ENCODE measurements at places on chromosomes 11 and 22.

DNA sequence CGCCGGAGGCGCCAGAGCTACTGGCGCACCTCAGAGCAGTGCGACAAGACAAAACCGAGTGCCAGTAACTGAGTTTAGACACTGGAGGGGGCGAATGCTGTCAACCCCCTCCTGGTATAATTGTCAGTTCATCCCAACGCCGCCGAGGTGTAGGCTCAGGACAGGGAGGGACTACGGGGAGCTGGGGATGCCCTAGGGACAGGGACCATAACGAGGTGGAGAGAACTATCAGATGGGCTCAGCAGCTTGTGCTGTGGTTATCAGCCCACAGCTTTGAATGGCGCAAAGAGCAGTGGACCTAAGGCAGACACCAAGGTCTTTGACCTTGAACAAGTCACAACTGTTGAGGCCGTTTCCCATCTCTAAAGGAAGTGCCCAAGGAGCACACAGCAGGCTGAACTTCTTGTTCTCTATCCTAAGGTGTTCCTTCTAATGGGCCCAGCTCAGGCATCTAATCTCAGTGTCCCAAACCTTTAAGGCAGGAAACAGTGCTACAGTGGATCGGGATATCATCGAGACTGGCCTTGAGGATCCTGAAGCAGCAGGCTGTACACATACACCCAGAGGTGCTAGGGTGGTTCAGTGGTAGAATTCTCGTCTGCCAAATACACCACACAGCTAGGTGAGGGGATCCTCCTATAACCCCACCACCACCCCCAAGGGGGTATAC, 958 bp upstream of the TUT1 start:
- no peaks in the 10 kb centered on the region for H3K27me3 ChIP-seq
- DNase-seq: no peak
- H3K36me3 ChIP-seq: no peaks in the 10 kb centered on the region
- H3K4me1 ChIP-seq: peaks cover 29% of the 10 kb centered on the region
- H3K4me3 ChIP-seq: peak overlapping the region; percentile 82

DNA sequence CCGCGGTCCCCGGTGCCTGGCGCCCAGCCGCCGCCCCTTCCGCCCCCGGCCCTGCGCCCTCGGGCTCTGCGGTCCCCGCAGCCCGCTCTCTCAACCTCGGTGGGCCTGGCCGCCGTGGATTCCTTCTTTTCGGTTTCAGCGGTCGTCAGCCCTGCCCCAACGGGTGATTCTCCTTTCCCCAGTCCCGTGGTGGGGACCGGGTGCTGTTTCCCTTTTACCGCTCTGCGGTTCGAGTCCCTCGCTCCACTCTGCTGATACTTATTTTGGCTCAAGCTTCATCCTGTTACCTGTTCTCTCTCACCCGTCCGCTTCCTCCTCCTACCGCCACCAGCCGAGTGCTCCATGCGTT, 494 bp downstream of the ZDHHC5 start:
- DNase-seq: no peak
- H3K36me3 ChIP-seq: peaks cover 16% of the 10 kb centered on the region
- H3K27ac ChIP-seq: peak overlapping the region; percentile 98
- no peaks in the 10 kb centered on the region for H3K27me3 ChIP-seq

- H3K27me3 ChIP-seq: no peaks in the 10 kb centered on the region
- H3K4me1 ChIP-seq: peaks cover 49% of the 10 kb centered on the region
- H3K27ac ChIP-seq: peak overlapping the region; percentile 77
- H3K36me3 ChIP-seq: no peaks in the 10 kb centered on the region
- DNase-seq: no peak
- no peak overlapping the region for H3K4me3 ChIP-seq
These were observed 21.2 kb downstream of the SCGB1A1 start for GRCh38 chr11:62439785-62440602.

DNA sequence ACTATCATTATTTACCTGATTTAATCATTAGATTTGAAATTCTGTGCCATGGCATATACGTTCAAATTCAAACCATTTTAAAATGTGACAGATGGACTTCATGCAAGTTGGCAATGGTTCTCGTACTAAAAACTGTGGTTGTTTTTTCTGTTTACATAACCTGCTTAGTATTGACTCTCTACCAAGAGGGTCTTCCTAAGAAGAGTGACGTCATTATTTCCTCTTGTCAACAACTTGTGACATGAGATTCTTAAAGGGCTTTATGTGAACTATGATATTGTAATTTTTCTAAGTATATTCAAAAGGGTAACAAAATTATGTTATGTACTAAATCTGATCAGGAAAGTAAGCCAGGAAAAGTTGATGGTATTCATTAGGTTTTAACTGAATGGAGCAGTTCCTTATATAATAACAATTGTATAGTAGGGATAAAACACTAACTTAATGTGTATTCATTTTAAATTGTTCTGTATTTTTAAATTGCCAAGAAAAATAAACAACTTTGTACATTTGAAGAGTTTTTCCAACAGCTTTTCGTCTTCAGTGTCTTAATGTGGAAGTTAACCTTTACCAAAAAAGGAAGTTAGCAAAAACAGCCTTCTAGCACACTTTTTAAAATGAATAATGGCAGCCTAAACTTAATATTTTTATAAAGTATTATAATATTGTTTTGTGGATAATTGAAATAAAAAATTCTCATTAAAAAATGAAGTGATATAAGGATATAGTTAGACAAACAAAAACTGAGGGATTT, 87.0 kb downstream of the GRK3 start:
- H3K4me1 ChIP-seq: no peaks in the 10 kb centered on the region
- no peaks in the 10 kb centered on the region for H3K36me3 ChIP-seq
- H3K27me3 ChIP-seq: no peaks in the 10 kb centered on the region
- H3K27ac ChIP-seq: no peak overlapping the region
- no peak for DNase-seq

DNA sequence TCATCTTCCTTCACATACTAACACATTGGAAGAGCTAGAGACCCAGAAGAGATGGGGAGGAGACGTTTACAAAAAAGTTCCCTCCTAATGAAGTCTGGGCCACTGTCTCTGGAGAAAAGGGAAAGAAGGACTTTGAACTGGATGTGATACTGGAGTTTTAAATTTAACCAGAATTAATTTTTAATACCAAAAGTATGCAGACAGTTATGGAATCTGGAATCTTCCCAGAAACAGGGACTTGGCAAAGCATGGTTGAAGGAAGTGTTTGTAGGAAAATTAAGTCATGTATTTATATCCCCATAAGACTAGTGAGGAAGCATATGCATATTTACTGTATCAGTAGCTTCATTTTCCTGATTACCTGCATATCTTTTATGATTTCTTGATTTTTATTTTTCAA, 215.5 kb downstream of the TTC28 start:
- no peaks in the 10 kb centered on the region for H3K27me3 ChIP-seq
- H3K4me3 ChIP-seq: no peak overlapping the region
- no peaks in the 10 kb centered on the region for H3K4me1 ChIP-seq
- DNase-seq: no peak

- peak overlapping the region; percentile 39 for H3K27ac ChIP-seq
- H3K4me1 ChIP-seq: peaks cover 14% of the 10 kb centered on the region
- H3K4me3 ChIP-seq: peak overlapping the region; percentile 55
These were observed 516 bp downstream of the NEU3 start for GRCh38 chr11:74989260-74989638.

Data from vagina (tissue), 2 donors.